ENCODE measurements at places on chromosomes 12 and 14.

GRCh38 chr12:53489242-53489864 is 9.9 kb downstream of the MAP3K12 start:
- no peak for DNase-seq

DNA sequence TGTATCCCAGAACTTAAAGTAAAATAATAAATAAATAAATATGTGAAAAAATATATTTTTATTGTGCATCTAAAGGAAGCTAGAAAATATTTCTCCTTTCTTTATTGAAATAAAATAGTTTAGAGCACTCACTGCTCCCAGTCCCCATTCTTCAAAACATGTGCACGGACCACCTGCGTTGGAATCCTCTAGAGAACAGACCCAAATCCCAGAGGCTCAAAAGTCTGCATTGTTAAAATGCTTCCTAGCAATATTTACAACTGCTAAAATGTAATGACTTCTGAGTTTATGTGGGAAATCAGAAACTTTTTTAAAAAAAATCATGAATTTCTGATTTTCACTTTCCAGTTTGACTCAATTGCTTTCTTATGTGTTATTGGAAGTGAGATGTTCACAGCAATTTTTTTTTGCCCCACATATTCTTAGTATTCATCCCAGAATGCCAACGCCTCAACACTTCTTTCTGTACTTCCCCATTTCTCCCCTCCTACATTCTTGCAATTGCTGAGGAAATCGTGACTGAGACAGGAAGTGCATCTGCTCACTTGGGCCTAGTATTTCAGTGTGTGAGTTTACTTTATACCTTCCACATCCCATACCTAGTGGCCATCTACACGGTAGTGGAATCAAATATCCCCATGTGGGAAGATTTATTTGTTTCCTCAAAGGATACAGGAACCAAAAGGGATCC is 116.0 kb upstream of the FLRT2 start:
- peak; percentile 62 for DNase-seq

DNA sequence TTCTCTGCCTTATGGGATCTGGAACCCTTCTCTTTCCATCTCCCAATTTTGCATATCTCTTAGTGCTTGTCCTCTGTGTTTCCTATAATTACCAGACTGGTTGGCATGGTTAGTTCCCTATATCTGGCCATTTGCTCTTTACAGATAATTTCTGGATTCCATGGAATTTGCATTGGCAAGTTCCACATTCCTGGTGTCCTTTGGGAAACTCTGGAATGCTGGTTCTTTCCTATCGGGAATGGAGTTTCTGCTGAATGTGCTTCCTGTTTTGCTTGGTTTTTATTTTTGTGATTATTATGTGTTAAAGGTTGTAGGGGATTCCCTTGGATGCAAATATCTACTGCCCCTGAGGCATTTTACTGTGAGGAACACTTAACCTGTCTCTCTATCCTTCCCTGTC is 193.0 kb upstream of the BTG1 start:
- DNase-seq = no peak

DNA sequence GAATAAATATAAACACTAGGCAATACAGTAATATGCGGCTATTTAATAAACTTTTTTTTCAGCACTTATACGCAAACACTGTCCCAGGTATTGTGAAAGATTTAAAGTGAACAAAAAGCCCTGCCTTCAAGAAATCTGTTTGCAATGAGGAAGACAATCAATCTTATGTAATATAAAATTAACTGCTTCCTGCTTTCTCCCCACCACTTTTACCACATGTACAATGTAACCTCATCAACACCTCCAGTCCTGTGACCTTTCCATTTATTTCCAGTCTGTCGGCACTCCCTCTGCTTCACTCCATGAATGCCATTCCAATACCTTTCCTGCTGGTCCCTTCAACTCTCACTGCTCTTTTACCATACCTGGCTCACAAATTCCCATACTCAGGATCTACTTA is 10.5 kb downstream of the SNX6 start:
- no peak for DNase-seq

GRCh38 chr12:129559776-129560175 is 344.0 kb downstream of the TMEM132D start:
- DNase-seq = no peak

All from choroid plexus epithelial cell (primary cell).